ENCODE measurements at places on chromosomes 7 and 10. TPM values are rescaled to one million over a fixed set of nuclear protein-coding genes. Genes with fewer than 3 reads are reported as not detected.
A peak's percentile ranks its signal among the peaks of the same experiment; 100 is the strongest.

DNA sequence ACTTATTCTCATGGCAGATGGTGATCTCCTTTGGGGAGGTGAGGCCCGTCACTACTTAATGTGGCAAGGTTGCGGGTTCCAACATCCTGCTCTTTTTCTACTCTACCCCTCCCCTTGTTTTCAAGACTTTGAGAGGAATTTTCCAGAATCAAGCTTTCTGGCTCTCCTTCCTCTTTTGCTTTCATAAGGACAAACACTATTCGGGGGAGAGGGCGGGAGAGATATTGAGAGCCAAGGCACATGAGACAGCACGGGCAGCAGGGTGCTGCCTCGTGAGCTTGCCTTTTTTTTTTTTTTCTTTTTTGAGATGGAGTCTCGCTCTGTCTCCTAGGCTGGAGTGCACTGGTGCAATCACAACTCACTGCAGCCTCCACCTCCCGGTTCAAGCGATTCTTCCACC lies 6.9 kb upstream of the PFKFB3 start:
- no peak for DNase-seq

GRCh38 chr7:41925946-41926345 lies 223.1 kb upstream of the INHBA start:
- no peak for DNase-seq

The PAX2 gene
- not detected for total RNA-seq

GRCh38 chr10:118557946-118558345 lies 37.5 kb downstream of the PRLHR start:
- no peak for DNase-seq

GRCh38 chr10:33047655-33048054 lies 89.6 kb upstream of the ITGB1 start:
- DNase-seq = no peak

The ANXA7 gene
- 154 TPM for total RNA-seq

DNA sequence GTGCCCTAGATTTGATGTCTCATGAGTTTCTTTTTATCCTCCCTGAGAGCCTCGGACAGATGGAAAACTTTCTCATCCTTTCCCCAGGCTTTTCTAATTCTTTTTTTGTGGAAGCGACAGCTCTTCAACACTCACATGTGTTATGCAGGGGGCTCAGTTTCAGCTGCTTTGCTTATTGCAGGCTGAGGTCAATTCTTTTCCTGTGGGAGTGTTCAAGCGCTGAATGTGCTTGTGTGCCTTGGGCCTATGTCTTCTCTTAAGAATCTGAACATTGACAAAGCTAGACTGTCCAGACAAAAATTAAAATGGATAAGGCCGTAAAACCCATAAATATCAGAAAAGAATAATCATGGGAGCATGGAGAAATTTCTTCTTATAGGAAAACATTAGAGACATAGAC lies 125.2 kb upstream of the STEAP4 start:
- DNase-seq = no peak

GRCh38 chr10:49312246-49312869 lies 13.4 kb downstream of the C10orf71 start:
- DNase-seq = no peak

DNA sequence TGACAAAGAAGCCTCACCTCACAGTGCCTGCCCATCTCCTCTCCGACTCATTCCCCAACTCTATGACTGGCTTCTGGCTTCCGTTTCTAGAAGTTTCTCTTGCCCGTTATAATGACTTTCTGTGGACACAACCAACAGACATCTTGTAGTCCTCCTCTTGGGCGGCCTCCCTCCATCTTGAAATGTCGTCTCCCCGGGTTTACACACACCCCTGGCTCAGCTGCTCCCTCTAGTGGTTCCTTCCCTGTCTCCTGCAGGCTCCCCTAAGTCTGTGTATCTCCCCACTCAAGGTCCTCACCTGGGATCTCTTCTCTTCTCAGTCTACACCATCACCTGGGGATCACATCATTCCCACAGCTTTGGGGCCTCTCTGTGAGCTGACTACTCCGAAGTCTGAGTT lies 123.4 kb upstream of the NEBL start:
- DNase-seq = no peak

GRCh38 chr7:30545791-30546555 lies 41.3 kb upstream of the GGCT start:
- DNase-seq = no peak

The VGF gene
- 2.3 TPM for total RNA-seq

The HOXA6 gene
- total RNA-seq = 1.2 TPM

- DNase-seq = no peak
Measured at GRCh38 chr10:72508033-72508432, 117.8 kb downstream of the MICU1 start.

- DNase-seq = no peak
Measured at GRCh38 chr7:139582671-139583155, 59.2 kb downstream of the CLEC2L start.

- DNase-seq = peak; percentile 25
Measured at GRCh38 chr7:23396222-23397015, 73.9 kb downstream of the IGF2BP3 start.

The MKI67 gene
- 114 TPM for total RNA-seq

DNA sequence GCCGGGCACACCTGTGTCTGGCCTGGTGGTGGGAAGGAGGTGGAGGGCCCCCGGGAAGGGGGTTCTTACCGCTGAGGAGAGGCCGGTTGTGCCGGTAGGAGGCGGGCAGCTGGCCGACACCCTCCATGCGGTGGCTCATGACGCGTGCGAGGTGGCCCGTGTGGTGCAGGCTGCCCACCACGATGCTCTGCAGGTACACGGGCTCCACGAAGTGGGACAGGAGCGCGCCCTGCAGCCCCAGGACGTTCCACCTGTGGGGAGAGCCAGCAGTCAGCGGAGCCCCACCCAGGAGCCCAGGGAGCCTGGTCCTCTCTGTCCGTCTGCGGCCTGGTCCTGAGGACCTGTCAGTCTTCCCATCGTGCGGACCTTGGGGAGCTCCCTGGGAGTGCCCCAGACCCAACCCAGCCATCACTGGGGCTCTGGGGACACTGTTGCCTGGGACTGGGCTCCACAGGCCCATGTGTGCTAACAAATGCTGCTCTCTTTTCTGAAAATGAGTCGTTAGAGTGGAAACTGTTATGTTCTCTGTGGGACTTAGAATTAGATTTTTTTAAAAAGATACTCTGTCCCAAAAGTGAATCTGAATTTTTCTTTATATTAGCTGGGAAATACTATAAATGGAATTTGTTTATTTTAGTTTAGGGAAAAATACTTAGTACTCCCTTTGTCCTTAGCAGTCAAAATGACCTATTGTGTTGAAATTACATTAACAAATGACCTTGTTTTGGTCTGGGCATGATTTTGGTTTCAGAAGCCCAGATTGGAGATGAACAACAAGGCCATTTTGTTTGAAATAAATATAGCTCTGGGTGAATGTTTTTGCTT lies 143.9 kb downstream of the WDR37 start:
- no peak for DNase-seq

DNA sequence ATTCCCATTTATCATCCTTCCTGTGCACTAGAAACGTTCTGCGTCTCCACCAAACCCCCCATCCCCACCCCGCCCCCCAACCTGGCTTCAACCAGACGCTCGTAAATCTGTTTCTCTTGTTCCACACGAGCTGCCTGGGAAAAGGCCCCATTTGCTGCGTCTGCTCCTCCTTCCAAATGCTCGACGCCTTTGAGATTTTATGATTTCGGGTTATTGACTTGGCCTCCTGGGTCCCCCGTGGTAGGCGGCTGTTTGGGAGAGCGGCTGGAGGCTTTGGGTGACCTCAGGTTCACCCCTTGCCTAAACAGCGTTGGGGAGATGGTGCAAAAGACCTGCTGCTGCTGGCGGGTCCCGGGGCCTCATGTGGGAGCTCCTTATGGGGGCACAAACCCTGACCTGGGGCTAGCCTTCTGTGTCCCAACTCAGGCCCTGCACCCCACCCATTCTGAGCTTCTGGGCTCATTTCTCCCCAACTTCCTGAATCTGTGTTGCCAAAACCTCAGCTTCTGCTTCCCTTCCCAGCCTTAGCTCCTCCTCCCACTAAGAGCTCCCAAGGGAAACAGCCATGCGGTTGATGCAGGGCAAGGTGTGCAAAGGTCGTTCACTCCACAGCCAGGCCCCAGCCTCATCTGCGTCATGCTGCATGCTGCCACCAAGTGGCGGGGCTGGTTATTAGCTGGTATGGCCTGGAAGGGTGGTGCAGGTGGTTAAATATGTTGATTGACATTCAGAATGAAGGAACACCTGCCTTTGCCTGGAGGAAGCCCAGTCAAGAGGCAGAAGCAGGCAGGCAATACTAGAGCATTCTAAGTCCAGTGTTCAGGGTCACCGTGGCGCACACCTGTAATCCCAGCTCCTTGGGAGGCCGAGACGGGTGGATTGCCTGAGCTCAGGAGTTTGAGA lies 49.1 kb upstream of the ELN start:
- DNase-seq = peak; percentile 91

GRCh38 chr7:99072126-99072525 lies 71.8 kb downstream of the SMURF1 start:
- no peak for DNase-seq

DNA sequence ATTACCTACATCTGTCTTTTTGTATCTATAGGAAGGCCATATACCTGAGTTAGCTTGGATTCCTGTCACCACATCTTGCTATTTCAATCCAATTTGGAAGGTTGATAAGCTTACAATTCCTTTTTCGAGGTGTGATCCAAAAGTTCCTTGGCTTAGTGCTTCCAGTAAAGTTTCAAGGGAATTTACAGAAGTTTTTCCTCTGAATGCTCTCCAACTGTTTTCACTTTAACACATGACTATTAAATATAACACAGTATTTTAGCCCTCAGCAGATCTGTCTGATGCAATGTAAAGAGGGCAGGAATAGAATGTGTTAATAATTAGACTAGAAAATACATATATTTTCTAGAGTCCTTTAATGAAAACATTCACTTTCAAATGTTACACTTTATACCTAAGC lies 171.4 kb downstream of the DKK1 start:
- no peak for DNase-seq

DNA sequence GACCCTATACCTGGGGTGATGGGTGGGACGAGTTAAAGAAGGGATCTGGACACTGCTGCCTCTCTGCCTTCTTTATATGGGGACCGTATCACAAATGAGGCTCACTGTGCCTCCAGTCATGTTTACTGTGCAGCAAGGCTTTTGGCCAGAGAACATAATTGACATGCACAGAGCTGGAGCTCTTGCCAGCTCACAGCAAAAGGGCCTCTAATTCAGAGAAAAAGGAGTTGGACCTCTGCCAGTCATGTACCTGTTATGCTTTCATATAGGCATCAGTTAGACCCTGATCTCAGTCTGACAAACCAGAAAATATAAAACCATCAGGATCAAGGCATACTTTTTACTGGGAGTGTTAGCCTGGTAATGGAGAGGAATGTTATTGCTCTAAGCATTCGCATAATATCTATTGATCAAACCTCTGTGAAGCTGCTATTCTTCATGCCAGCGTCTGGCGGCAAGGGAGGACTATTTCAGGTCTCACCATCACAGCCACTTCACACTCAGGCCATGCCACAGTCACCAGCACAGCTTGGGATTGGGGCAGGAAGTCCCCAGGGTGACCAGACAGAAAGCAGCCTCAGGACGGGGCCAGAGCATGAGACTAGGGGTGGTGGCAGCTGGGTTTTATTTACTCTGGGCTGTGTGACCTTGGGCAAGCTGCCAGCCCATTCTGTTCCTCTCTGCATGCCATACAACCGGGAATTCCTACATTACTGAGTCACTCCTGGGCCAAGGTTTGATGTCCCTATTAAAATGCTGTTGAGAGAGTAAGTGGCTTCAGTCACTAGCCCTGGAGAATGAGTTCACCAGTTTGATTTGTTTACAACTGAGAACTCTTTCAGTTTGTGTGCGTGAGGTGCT lies 90.1 kb downstream of the NPSR1 start:
- DNase-seq = peak; percentile 99

The HABP2 gene
- not detected for total RNA-seq

DNA sequence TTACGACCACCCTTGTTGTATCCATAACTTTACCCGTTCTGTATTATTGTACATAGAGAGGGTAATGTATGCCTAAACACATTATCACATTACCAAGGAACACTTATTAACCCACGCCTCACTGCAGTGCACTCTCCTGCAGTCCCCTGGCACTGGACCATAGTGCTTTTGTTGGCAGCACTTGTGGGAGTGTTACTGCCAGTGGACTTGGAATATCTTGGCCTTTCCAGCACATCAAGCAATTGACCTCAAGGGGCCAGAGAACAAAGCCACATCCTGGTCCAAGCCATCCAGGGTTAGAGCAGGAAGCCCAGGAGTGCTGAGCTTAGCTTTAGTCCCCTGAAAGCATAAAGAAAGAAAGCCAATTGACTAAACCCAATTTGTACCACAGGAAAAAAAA lies 304.2 kb downstream of the PCDH15 start:
- no peak for DNase-seq

The OR13A1 gene
- total RNA-seq = 0.15 TPM

GRCh38 chr10:71754562-71754961 lies 18.8 kb downstream of the VSIR start:
- no peak for DNase-seq

The CCDC126 gene
- total RNA-seq = 6.2 TPM

The PNLIP gene
- not detected for total RNA-seq

All from PC-9 (cell line).